Mammary epithelial cell (primary cell): ENCODE measurements at places on chromosomes 11 and 22. TPM values are rescaled to one million over a fixed set of nuclear protein-coding genes. Genes with fewer than 3 reads are reported as not detected.

LINC01488 gene
- total RNA-seq, result not detected in 2 replicates

OR10A2 gene
- not detected in 2 replicates for total RNA-seq

SCN4B gene
- total RNA-seq, result 9.4 and 11.5 TPM in 2 replicates

GLYAT gene
- total RNA-seq, result not detected in 2 replicates

E2F8 gene
- 0.17 TPM for total RNA-seq

LGR4 gene
- total RNA-seq, result 45.8 TPM

OR52I1 gene
- not detected in 2 replicates for total RNA-seq

ASCL2 gene
- not detected for total RNA-seq

SPDYC gene
- total RNA-seq, result not detected

SLC6A5 gene
- total RNA-seq, result not detected in 2 replicates

OR5D16 gene
- total RNA-seq, result not detected in 2 replicates

TRIM49 gene
- under 0.01 TPM for total RNA-seq

TSPAN32 gene
- not detected for total RNA-seq

FLRT1 gene
- 0.16 and 0.53 TPM in 2 replicates for total RNA-seq

KRTAP5-10 gene
- total RNA-seq, result not detected in 2 replicates

KCNK4 gene
- not detected in 2 replicates for total RNA-seq

IL17REL gene
- total RNA-seq, result not detected in 2 replicates

GSTT2B gene
- total RNA-seq, result 15.8 TPM

CST6 gene
- 21.5 TPM for total RNA-seq

CTTN gene
- 312 TPM for total RNA-seq

C22orf31 gene
- not detected in 2 replicates for total RNA-seq

INPP5J gene
- total RNA-seq, result 0.50 TPM

TP53AIP1 gene
- total RNA-seq, result 5.7 and 8.2 TPM in 2 replicates

CYP2D6 gene
- 1.0 TPM for total RNA-seq

OR6T1 gene
- total RNA-seq, result not detected

KRTAP5-9 gene
- total RNA-seq, result 0.29 TPM in 1 of 2 replicates, not detected in the other

OR9Q1 gene
- total RNA-seq, result not detected in 2 replicates

ART1 gene
- not detected in 2 replicates for total RNA-seq

TRPC6 gene
- total RNA-seq, result 0.13 and 0.16 TPM in 2 replicates

DGCR6 gene
- total RNA-seq, result 2.3 TPM

CEND1 gene
- total RNA-seq, result not detected

TBX1 gene
- not detected in 2 replicates for total RNA-seq

KDELR3 gene
- 12.3 TPM for total RNA-seq

CALCA gene
- total RNA-seq, result 0.48 TPM in 1 of 2 replicates, not detected in the other

CCDC15 gene
- total RNA-seq, result 2.3 TPM

GAB4 gene
- not detected in 2 replicates for total RNA-seq

BACE1-AS gene
- 5.8 and 5.9 TPM in 2 replicates for total RNA-seq

XKR3 gene
- total RNA-seq, result not detected in 2 replicates

TREH gene
- total RNA-seq, result not detected in 2 replicates

FOLR2 gene
- not detected for total RNA-seq

UPB1 gene
- not detected for total RNA-seq

VPREB1 gene
- not detected for total RNA-seq

RFPL2 gene
- total RNA-seq, result not detected in 2 replicates

POLR2L gene
- total RNA-seq, result 60.0 TPM

ELFN2 gene
- 5.4 and 6.1 TPM in 2 replicates for total RNA-seq

OR5D13 gene
- total RNA-seq, result not detected

ZPR1 gene
- total RNA-seq, result 67.9 and 89.4 TPM in 2 replicates

TMA7B gene
- not detected for total RNA-seq

PANX3 gene
- total RNA-seq, result not detected

KCNQ1OT1 gene
- 0.45 and 0.82 TPM in 2 replicates for total RNA-seq

MAP6 gene
- total RNA-seq, result 8.8 TPM

PLXNB2 gene
- total RNA-seq, result 230 and 240 TPM in 2 replicates

PATE2 gene
- not detected for total RNA-seq

PNPLA5 gene
- total RNA-seq, result not detected in 2 replicates

OR8D4 gene
- 0.33 TPM for total RNA-seq

OR51E2 gene
- not detected for total RNA-seq
